ENCODE measurements at places on chromosomes 3 and 15.

GRCh38 chr3:37673401-37673800 is 188.3 kb upstream of the CTDSPL start:
- no peak for DNase-seq

DNA sequence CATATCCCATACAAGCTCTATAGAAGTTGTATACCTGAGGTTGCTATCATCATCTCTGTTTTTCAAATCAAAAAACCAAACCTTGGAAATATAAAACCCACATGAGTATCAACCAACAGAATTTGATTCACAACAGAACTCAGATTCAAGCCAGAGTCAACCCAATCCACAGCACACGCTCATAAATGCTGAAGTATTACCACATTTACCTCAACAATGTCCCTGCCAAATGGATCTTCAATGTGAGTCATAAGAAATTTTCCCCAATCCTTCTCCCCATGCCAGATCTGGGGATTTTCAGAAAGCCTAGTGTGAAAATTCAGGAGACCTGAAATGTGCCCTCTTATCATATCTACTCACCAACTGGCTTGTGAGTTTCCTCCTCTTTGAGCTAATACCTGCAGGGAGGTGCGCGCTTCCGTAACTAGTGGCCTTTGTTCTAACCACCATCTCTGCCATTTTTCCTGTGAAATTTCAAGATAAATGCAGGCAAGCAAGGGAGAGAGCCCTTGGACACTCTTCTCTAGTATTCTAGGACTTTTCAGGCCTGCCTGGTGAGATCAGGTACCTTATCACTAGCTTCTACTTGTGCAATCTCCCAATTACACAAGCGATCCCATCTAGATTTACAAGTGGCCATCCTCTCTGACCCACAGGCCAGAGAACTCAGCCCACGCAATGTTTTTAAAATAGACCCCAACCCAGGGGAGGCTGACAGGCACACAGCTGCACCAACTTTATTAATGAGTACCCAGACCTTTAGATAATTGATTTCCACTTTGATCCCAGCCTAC is 1076.9 kb upstream of the CFAP20DC start:
- DNase-seq = no peak

- DNase-seq = no peak
Observed at GRCh38 chr3:127911421-127911931, 3.6 kb upstream of the KBTBD12 start.

DNA sequence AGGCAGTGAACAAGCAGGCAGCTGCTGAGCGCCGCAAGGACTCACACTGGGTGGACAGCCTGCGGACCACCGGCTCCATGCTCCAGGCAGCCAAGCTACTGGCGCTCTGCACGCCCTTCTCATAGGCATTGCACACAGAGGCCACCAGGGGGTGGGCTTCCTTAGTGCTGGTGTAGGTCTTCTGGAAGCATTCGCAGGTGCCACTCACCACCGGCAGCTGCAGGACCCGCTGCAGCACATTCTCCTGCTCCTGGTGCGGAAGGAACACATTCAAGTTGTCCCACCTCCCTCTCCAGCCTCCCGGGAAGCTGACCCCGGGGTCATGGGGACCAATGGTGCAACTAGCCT is 6.0 kb downstream of the PLIN1 start:
- DNase-seq = no peak

- no peak for DNase-seq
Observed at GRCh38 chr15:42012928-42013482, 7.8 kb downstream of the PLA2G4E start.

DNA sequence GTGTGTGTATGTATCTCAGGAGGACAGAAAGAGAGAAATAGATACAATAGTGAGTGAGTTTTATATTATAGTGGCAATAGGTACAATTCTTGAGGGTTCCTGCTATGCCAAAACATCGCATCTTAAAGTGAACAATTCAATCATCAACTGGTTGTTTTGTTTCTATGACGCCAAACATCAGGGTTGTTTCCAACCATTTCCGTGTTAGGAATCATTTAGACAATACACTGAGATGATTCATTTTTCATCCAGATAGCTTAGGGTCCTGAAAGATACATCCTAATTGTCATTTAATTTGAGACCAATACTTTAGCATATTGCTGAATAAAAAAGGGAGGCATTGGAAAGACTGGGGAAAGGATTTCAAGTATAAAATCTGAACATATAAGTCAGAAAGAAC is 472.2 kb downstream of the MCTP2 start:
- DNase-seq = no peak

DNA sequence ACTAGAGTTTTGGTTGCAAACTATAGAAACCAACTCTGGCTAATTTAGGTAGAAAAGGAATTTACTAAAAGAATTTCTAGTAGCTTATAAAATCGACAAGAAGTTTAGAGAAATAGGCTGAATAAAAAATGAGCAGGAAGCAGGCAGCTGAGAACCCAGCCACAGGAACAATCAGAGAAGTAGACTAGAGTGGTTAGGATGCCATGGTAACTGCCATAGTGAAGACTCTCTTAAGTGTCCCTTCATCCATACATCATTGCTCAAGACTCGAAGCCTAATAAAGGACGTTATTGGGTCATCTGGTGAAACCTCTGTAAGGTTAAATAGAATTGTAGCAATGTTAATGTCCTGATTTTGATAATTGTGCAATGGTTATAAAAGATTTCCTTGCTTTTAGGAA is 13.8 kb downstream of the AVEN start:
- DNase-seq = no peak

- DNase-seq = no peak
Observed at GRCh38 chr15:85284497-85284896, 95.9 kb upstream of the AKAP13 start.
